ENCODE measurements at places on chromosomes 5 and 9. TPM values are rescaled to one million over a fixed set of nuclear protein-coding genes. Genes with fewer than 3 reads are reported as not detected.

Gene SPZ1
- not detected for total RNA-seq

Gene OR1Q1
- total RNA-seq: not detected

DNA sequence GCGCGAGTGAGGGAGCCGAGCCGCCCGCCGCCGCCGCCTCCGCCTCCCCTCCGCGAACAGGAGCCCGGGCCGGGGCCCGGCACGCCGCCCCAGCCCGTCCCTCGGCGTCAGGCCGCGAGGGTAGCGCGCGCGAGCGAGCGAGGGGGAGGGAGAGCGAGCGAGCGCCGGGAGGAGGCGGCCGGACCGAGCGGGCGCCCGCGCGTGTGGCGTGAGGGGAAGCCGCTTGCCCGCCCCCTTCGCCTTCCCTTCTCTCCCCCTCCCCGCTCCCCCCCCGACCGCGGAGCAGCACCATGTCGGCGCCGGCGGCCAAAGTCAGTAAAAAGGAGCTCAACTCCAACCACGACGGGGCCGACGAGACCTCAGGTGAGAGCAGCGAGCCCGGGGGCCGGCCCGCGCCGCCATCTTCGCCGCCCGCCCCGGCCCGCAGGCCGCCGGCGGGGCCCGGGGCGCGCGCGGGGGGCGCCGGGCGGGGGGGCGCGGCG, 312 bp downstream of the SET start:
- DNase-seq: peak; percentile 46

DNA sequence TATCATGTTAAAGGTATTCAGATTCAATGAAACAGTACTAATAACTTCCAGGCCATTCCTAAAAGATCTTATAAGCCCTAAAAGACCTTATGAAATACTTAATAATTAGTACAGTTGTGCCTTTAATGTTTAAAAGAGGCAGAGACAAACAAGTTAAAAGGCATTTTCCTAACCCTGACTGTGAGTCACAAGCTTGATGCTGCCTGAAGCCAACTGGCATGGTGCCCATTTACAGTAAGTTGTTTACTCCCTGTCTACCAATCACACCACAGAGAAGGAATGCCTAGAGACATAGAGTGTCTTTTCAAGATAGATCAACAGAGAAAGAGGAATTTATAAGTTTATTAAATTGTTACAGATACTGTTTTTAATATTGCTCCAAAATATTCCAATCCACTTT, 47.8 kb downstream of the NR3C1 start:
- no peak for DNase-seq

Gene SLC4A9
- total RNA-seq: 0.76 TPM

Gene PTPRD
- total RNA-seq: 69.6 TPM

GRCh38 chr5:126917918-126918614, 112.3 kb downstream of the MARCHF3 start:
- peak; percentile 53 for DNase-seq

Gene PCDHGB4
- total RNA-seq: 8.8 TPM

- no peak for DNase-seq
These were observed 156.6 kb downstream of the PIK3R1 start for GRCh38 chr5:68372161-68372560.

GRCh38 chr9:6575324-6576034, 70.0 kb downstream of the GLDC start:
- DNase-seq: no peak

DNA sequence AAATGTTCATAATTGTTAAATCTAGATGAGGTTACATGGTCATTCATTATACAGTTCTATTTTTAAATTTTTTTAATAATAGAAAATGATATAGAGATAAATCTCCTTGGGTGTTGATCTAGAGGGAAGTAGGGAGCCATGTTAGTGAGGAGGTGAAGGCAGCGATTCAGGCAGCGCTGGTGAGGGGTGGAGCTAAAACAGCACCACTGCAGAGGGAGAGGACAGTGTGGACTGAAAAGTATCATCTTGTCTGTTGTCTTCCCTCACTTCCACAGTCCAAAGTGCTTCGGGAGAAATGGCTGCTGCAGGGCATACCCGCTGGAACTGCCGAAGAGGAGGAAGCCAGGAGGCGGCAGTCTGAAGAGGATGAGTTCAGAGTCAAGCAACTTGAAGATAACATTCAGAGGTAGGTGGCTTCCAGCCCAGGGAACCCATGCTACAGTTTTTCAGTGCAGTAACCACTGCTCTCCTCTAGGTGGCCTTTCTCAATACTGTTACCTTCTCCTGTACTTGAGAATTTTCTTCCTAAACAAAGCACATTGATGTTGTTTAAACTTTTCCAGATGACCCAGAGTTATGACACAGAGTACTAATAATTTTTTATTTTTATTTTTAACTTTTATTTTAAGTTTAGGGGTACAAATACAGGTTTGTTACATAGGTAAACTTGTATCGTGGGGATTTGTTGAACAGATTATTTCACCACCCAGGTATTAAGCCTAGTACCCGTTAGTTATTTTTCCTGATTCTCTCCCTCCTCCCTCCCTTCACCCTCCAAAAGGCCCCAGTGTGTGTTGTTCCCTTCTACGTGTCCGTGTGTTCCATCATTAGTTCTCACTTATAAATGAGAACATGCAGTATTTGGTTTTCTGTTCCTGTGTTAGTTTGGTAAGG, 100.5 kb downstream of the PALM2AKAP2 start:
- DNase-seq: peak; percentile 56

DNA sequence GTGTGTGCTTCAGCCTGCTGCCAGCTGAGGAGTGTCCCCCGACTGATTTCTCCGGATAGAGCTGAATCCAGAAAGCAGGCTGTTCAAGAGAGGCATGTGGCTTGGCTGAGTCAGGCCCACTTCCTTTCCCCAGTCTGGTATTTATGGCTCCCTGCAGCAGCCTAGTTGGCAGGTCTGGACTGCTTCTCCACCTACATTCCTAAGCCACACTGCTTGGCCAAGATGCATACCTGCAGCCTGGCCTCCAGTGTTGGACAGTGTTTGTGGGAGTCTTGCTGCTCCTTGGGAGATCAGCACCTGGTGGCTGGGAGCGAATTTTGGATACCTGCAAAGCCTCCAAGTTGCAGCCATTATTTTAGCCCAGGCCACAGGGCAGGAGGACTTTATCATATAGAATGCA, 670.8 kb downstream of the ACTL7B start:
- no peak for DNase-seq

GRCh38 chr5:173858670-173859407, 29.3 kb upstream of the CPEB4 start:
- no peak for DNase-seq

- DNase-seq: no peak
These were observed 130.9 kb downstream of the C9orf50 start for GRCh38 chr9:129489838-129490582.

Gene LEAP2
- total RNA-seq: 2.4 TPM

Gene EIF4EBP3
- total RNA-seq: 9.8 TPM

DNA sequence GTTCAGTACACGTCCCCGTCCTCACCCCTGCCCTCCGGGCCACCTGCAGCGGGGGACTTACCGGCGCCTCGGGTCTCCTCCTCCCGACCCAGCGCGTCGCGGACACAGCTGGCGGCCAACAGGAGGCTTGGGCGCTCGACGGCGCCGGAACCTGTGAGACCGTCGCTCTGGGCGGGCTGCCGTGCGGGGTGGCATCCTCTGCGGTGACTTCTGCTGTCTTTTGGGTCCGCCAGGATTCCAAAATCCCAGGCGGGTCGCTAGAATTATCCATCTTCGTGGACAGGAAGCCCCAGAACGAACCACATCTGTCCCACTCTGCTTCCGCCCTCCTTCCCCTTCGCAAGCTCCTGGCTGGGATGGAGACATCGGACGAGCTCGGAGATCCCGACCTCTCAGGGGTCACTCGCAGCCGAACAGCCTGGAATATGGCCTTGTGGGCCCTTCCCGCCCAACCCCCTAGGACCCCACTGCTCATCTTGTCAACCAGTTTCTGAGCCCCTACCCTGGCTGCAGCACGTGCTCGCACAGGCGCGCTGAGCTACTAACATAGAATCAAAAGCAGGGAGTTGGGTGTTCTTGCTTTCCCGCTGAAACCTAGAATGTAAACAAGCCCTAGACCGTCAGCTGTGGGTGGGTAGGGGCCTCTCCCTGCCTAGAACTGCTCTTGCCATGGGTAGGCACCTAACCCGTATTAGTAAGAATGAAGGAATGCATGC, 947 bp upstream of the MARCHF3 start:
- DNase-seq: peak; percentile 28

- no peak for DNase-seq
These were observed 14.2 kb upstream of the MED10 start for GRCh38 chr5:6392561-6392960.

Gene PCDHB4
- total RNA-seq: 2.3 TPM

- DNase-seq: no peak
These were observed 6.0 kb downstream of the RALGDS start for GRCh38 chr9:133114886-133115603.

DNA sequence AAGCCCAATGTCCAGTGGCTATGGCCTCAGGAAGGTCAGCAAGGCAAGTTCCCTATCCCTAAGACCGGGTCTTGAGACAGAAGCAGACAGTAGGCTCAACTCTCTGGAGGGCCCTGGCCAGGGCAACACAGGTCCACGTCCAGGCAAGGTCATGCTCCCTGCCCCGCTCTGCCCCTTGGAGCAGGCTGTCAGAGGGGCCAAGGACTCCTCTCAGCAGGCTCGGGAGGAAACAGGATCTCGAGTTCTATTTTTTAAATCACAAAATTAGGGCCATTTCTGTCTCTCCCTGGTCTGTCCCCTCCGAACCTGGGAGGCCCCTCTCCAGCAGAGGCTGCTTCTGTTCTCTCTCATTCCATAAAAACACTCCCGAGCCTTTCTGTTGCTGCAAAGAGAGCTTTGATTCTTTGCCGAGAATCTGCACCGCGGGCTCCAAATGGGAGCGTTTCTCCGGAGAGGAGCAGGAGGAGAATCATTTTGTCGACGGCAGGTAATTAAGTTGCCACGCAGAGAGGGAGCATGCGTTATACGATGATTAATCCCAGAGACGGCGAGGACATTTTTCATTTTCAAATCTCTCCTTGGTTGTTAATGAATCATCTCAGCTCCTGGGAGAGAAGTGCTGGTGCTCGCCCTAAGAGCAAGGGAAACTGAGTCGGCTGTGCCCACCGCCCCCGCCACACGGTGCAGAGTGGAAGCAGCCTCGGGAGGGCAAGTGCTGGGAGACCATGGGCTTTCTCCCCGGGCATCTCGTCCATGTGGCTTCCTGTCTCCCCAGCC, 24.5 kb upstream of the FCN1 start:
- DNase-seq: no peak

DNA sequence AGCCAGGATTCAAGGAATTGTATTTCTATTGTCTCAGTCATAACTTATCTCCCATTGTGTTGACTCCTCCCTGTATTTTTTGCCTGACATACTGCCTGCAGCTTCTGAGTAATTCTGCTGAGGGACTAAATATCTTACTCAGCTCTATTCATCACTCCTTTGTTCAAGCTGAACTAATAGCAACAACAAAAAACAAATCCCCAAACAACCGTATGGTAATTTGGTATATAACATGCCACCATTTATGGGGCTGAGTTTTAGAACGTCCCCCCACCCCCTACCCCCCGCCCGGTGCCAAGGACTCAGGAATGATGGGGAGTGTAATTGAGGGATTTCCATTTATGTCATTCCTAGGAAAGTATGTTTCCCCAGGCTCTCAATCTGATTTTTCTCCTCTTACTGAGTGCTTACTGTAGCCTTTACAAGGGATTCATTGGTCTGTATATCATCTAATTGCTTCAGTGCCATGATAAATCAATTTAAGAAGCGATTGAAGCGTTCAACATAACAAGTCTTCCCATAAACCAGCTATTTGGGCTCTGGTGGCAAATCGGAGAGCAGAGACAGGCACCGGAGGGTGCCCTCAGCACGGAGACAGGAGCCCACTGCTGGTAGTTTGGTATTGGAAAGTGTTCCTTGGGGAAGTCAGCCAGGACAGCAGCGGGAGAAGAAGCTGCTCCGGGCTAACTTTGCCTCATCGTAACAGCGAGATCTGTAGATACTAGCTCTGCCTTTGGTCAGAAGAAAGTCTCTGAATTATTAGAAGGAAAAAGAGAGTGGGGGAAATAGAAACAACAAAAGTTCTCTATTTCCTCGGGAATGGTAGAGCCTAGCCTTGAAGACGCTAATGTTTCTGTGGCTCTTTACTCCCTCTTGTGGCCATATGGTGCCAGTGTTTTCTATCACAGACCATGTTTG, 40.7 kb upstream of the HSD17B4 start:
- peak; percentile 48 for DNase-seq

Gene PAEP
- total RNA-seq: not detected

Gene WNT8A
- not detected for total RNA-seq

GRCh38 chr5:151739939-151740335, 18.5 kb downstream of the ATOX1 start:
- DNase-seq: no peak

GRCh38 chr9:115952430-115953292, 200.9 kb upstream of the PAPPA start:
- DNase-seq: no peak

Gene PCDHB16
- total RNA-seq: 3.5 TPM

GRCh38 chr5:173242675-173243121, 7.7 kb upstream of the NKX2-5 start:
- DNase-seq: peak; percentile 54

DNA sequence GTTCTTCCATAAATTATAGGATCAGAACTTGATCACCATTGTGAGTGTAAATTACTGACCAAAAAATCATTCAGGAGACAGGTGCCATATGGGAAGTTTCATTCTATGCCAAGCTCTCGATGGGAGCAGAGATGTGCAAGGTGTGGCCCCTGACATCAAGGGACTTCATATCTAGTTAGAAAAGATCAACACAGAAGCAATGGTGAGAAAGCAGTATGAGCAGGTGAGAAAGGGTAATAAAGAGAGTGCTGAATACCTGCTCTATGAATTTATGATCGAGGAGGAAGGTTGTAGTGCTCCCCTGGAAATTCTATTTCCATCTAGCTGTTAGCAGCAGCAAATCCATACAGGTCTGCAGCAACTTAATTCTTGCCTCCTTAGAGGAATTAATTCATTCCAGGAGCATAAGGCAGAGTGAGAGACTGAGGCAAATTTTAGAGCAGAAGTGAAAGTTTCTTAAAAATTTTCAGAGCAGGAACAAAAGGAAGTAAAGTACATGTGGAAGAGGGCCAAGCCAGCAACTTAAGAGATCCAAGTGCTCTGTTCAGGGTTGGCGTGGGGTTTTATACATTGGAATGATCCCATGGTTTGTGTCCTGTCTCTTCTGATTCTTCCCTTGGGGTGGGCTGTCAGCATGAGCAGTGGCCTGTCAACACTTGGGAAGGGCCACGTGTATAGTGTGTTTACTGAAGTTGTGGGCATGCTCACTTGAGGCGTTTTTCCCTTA, 181.8 kb downstream of the SAXO1 start:
- no peak for DNase-seq

GRCh38 chr5:97628807-97629206, 445.8 kb upstream of the RIOK2 start:
- no peak for DNase-seq

DNA sequence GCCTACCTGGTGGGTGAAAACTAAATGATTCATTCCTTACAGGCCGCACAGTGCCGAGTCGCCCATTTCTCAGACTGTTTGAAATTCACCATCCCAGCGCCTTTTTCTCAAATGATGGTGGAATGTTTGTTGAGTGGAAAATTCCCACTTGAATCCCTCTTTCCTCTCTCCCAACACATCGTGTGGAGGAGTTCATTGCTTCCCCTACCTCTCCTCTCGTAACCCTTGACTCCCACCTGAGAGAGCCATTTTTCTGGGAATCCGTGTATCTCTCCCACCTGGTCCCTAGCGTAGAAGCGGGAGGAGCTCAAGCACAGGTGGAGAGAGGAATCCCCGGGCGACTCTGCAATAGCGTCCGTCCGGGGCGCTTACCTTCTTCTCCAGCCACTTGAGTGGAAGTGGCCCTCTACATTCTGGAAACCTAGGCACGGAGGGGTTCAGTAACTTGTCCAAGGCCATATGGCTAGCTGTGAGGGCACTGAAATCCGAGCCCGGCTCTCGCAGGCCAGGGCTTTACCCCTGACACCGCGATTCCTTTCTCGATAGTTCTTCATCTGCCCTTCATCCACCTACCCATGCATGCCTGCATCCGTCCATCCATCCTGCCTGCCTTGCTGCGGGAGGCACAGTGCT, 683 bp downstream of the OSMR start:
- peak; percentile 12 for DNase-seq

Gene PCDHGA2
- 0.66 TPM for total RNA-seq
